ENCODE measurements at places on chromosomes 5 and 9. TPM values are rescaled to one million over a fixed set of nuclear protein-coding genes. Genes with fewer than 3 reads are reported as not detected.
A peak's percentile ranks its signal among the peaks of the same experiment; 100 is the strongest.

DNA sequence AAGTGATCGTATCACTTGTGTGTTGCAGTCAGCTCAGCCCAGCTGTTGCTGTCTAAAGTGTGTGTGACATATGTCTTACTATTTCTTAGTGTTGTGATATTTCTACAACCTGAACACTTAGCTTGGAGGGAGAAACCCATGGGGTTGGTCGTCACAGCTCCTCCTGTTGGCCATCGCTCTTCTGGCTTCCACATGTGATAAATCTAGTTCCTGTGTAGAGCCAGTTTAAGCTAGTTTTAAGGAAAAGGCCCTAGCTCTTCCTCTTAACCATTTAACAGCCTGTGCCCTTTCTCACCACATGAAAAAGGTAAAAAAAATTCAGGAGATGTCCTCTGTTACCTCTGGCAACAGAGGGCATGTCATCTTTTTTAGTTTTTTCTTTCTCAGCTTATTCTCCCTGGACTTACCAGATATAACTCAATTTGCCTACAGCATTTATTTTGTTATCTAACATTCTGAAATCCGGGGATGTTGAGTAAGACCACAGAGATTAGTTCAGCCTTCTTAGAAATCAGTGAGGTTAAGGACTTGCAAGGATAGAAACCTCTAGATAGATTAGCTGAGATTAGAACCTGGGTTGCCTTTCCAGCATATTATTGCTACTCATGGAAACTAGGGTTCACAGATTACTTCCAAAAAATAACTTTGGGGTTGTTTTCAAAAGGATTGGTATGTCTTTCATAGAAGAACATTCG, 100.4 kb downstream of the GAPVD1 start:
- peaks cover 4% of the 10 kb centered on the region for H3K36me3 ChIP-seq
- no peaks in the 10 kb centered on the region for H3K27me3 ChIP-seq
- DNase-seq: no peak
- H3K4me3 ChIP-seq: no peak overlapping the region

The DIPK1B gene
- 12.6 TPM for total RNA-seq

DNA sequence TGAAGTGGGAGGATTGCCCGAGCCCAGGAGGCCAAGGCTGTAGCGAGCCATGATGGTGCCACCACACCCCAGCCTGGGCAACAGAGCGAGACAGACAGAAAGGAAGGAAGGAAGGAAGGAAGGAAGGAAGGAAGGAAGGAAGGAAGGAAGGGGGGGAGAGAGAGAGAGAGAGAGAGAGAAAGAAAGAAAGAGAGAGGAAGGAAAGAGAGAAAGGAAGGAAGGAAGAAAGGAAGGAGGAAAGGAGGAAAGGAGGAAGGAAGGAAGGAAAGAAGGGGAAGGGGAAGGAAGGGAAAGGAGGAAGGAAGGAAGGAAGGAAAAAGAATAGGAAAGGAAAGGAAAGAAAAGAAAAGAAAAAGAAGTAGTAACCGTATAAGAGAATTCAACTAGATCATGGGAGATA, 20.8 kb upstream of the LHFPL2 start:
- H3K27me3 ChIP-seq: no peaks in the 10 kb centered on the region
- no peaks in the 10 kb centered on the region for H3K36me3 ChIP-seq
- no peak for DNase-seq
- no peak overlapping the region for H3K27ac ChIP-seq

- no peaks in the 10 kb centered on the region for H3K4me1 ChIP-seq
- no peak for DNase-seq
- no peaks in the 10 kb centered on the region for H3K27me3 ChIP-seq
- no peak overlapping the region for H3K27ac ChIP-seq
- no peak overlapping the region for H3K4me3 ChIP-seq
Measured at GRCh38 chr5:97545446-97545845, 362.4 kb upstream of the RIOK2 start.

DNA sequence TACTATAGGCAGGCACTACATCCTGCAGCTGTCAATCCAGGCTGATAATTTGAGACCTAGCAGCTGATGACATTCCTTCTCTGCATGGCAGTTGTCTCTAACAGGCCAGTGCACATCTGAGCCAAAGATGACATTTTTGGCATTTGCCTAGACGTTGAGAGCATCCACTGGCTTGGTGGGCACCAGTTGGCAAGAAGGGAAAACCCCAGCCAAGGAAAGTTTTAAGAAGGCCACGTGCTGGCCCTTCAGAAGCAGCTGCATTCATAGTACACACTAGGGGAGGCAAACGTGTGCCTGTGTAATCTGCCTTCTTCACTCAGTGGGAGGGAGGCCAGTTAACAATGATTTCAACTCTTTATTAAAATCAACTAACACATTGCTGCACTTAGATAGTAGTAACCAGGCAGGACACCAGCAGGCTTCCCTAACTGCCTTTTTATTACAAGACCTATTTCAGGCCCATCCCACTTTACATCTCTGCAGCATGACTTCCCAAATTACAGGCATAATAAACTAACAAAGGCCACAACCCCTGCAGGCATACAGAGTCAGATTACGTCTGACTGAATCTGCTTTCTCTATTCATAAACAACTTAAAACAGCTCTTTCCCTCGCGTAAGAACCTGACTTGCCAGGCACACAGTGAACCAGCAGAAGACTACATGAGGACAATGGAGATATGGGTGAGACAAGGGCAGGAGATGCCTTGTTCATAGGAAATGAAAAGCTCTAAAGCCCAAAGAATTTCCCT, 576.3 kb downstream of the PDE4D start:
- H3K27me3 ChIP-seq: no peaks in the 10 kb centered on the region
- no peak overlapping the region for H3K27ac ChIP-seq
- no peak for DNase-seq

The C9 gene
- total RNA-seq: not detected

DNA sequence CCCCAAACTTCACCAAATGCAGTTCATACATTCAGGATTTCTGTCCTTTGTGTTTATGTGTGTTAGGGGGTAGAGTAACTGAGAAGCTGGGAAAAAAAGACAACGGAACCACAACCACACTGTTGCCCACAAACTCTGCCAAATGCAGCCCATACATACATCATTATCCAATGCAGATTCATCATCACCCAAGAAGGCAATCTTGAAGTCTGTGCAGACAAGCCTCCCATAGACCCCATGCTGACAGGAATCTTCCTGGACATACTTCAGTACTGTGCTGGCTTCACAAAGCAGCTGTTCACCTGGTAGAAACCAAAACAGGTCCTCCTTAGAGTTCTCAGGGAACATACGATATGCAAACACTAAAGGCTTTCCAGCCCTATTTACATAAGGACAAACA, 38.9 kb downstream of the MTMR12 start:
- H3K27me3 ChIP-seq: no peaks in the 10 kb centered on the region
- no peaks in the 10 kb centered on the region for H3K36me3 ChIP-seq

The RGS7BP gene
- total RNA-seq: 1.6 TPM

DNA sequence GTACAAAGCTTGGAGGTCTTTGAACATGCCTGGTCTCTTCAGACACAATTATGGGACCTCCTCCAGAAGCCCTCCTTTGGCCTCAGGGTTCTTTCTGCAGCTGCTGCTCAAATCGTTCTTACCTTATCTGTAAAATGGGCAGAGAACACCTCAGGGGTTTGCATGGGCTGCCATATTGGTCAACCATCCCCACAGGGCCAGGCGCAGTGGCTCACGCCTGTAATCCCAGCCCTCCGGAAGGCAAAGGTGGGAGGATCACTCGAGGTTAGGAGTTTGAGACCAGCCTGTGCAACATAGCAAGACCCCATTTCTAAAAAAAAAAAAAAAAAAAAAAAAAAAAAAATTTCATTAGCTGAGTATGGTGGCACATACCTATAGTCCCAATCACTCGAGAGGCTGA, 29.1 kb upstream of the TCF7 start:
- H3K4me1 ChIP-seq: no peaks in the 10 kb centered on the region
- DNase-seq: no peak
- no peaks in the 10 kb centered on the region for H3K27me3 ChIP-seq

GRCh38 chr5:159310511-159310910, 19.8 kb downstream of the IL12B start:
- DNase-seq: no peak
- H3K4me1 ChIP-seq: no peaks in the 10 kb centered on the region
- peaks cover 40% of the 10 kb centered on the region for H3K27me3 ChIP-seq
- no peaks in the 10 kb centered on the region for H3K36me3 ChIP-seq

GRCh38 chr5:81608976-81609375, 141.9 kb downstream of the SSBP2 start:
- no peaks in the 10 kb centered on the region for H3K27me3 ChIP-seq
- H3K36me3 ChIP-seq: peaks cover 6% of the 10 kb centered on the region
- DNase-seq: no peak
- H3K27ac ChIP-seq: no peak overlapping the region

The TTC23L gene
- total RNA-seq: 0.20 TPM

DNA sequence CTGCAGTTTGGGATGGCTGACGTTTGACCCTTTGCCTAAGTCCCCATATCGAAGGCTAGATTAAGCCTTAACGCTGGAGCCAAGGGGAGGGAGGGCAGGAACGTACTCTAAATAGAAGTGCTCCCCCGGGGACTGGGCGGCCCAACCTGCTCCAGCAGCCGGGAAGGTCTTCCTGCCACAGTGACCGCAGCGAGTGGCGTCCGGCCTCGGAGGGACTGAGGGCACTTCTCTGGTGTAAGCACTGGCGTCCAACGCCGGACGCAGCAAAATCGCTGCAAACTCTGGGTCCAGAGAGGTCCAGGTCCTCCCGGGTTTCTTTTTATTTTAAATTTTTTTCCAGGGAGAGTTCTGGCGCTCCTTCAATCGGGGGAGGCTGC, 505 bp upstream of the ACER2 start:
- DNase-seq: no peak
- no peaks in the 10 kb centered on the region for H3K27me3 ChIP-seq
- H3K4me3 ChIP-seq: peak overlapping the region; percentile 87
- H3K36me3 ChIP-seq: no peaks in the 10 kb centered on the region
- peaks cover 14% of the 10 kb centered on the region for H3K4me1 ChIP-seq

DNA sequence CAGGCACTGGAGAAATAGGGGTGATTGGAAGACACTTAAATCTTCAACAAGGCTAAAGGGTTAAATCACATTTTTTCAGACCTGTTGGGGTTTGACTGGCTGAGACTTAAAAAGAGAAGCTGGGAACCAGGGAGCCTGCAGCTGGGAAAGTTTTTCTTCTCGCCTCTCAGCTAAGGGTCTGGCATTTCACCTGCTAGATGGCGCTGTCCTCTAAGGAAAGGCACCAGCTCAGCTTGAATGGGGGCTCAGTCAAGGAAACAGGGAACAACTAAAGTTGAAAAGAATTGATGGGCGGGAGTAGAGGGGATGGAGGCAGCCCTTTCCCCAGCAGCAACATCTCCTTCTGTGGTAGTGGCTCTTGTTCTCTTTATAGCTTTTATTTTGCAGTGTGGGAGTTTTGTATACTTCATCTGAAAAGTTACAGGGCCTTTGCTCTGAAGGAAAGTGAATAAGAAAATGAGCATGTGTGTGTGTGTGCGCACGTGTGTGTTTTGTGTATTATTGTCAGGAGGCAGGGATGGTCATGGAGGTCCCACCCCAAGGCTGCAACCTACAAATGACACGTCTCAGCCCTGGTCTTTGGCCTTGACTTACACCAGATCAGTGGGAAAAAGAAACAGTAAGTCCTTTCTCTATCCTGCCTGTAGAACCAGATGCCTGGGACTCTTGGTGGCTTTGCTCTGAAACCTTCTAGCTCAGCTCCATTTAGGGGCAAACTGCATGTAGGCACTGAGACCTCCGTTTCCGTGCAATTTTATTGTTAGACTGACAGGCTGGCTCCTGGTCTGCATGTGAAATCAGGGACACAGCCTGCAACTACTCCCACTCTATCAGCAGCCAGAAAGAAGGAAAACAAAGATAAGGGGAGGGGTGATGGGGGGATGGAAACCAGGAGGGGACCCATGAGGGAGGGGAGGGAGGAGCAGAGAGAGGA, 316.2 kb upstream of the CLINT1 start:
- H3K27me3 ChIP-seq: no peaks in the 10 kb centered on the region
- H3K4me1 ChIP-seq: no peaks in the 10 kb centered on the region

DNA sequence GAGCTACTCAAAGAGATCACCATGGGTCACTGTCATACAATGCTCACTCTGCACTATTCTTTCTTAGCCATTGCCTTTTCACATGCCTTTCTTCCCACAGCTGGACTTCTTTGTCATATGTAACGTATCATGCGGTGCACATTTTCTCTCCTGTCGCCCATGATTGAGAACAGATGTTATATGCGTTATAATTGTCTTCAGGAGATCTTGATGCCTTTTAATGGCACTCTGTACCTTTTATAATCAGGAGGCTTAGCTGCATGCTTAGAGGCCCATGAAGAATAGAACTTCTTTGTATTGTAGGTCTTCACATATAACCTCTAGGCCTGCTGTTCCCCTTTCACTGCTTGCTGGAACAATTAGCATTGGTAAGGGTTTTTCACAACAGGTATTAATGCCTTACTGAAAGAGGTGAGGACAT, 436.1 kb downstream of the CDH10 start:
- H3K4me1 ChIP-seq: no peaks in the 10 kb centered on the region
- H3K36me3 ChIP-seq: no peaks in the 10 kb centered on the region
- H3K27ac ChIP-seq: no peak overlapping the region
- DNase-seq: no peak
- no peaks in the 10 kb centered on the region for H3K27me3 ChIP-seq
- H3K4me3 ChIP-seq: no peak overlapping the region

GRCh38 chr9:98002808-98003207, 19.7 kb downstream of the ANP32B start:
- H3K36me3 ChIP-seq: no peaks in the 10 kb centered on the region
- no peak overlapping the region for H3K27ac ChIP-seq
- H3K4me3 ChIP-seq: no peak overlapping the region
- peaks cover 12% of the 10 kb centered on the region for H3K4me1 ChIP-seq
- H3K27me3 ChIP-seq: no peaks in the 10 kb centered on the region
- no peak for DNase-seq

DNA sequence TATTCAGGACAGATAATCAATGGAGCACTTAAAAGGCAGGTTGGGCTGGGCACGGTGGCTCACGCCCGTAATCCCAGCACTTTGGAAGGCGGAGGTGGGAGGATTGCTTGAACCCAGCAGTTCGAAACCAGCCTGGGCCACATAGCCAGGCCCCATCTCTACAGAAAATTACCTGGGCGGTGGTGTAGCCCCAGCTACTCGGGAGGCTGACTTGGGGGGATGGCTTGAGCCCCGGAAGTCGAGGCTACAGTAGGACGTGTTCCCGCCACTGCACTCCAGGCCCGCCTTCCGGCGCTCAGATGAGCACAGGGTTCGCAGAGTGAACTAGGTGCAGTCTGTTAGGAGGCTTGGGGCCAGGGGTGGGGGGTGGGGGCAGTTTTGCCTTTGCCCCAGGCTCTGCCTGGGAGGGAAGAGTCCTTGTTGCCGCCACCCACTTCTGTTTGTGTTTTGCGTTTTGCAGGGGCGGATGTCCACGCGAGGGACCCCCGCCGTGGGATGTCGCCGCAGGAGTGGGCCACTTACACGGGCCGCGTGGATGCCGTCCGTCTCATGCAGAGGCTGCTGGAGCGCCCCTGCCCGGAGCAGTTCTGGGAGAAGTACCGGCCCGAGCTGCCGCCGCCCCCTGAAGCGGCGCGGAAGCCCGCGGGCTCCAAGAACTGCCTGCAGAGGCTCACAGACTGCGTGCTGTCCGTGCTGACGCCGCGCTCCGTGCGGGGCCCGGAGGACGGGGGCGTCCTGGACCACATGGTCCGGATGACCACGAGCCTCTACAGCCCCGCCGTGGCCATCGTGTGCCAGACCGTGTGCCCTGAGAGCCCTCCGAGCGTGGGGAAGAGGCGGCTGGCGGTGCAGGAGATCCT, 85.2 kb downstream of the ANKRD33B start:
- no peak overlapping the region for H3K4me3 ChIP-seq
- H3K27me3 ChIP-seq: peaks cover 11% of the 10 kb centered on the region
- peaks cover 12% of the 10 kb centered on the region for H3K4me1 ChIP-seq
- DNase-seq: no peak
- no peaks in the 10 kb centered on the region for H3K36me3 ChIP-seq
- no peak overlapping the region for H3K27ac ChIP-seq

Measured in left lung (tissue), 14 donors.